ENCODE measurements at places on chromosomes 3 and 15.
A peak's percentile ranks its signal among the peaks of the same experiment; 100 is the strongest.

GRCh38 chr3:120645083-120645845, 36.8 kb downstream of the HGD start:
- DNase-seq: no peak

DNA sequence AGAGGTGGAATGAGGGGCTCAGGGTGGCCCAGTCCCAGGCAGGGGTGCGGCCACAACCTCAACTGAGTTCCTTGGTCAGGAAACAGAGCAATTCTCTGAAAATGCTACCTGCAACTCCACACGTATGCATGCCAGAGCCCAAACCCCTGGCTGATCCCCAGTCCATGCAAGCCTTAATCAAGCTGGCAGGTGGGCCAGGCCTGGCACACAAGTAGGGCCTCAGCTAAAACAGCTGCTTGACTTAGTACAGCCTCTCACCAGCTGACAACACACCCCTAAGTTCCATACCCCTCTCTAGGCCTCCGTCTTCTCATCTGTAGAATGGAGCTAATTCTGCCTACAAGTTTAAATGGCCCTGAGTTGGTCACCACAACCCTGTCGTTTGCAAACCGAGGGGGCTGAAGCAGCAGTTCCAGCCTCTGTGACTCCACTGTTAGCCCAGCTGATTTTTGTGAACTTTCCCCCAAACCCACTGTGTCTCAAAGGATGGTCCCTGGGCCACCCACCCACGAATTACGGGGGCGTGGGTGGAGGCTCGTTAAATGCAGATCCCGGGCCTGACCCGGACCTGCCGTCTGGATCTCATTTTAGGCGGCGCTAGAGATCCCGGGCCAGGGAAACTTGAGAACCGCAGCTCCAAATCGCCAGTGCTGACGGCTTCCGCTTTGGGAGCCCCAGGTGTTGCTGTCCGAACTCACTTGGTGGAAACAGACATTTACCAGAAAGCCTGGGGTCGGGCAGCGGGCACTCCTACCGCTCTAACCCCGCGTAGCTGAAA, 927 bp downstream of the CHDH start:
- DNase-seq: peak; percentile 50

DNA sequence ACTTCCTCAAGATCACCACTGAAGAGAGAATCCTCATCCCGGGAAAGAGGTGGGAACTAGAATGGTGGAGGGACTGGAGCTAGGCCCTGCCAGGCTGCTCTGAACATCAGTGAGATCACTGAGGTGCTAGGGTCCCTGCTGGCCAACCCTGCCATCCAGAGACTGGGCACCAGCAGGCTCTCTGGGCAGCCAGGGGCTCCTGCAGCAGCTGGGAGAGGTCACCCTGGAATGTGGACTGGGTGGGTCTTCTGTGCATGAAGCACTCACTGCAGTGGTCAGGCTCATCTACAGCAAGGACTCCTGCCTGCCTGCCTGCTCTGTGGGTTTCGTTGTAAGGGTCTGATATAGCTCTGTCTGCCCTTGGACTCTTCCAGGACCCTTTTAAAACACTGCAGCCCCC, 24.9 kb downstream of the ALS2CL start:
- no peak for DNase-seq

DNA sequence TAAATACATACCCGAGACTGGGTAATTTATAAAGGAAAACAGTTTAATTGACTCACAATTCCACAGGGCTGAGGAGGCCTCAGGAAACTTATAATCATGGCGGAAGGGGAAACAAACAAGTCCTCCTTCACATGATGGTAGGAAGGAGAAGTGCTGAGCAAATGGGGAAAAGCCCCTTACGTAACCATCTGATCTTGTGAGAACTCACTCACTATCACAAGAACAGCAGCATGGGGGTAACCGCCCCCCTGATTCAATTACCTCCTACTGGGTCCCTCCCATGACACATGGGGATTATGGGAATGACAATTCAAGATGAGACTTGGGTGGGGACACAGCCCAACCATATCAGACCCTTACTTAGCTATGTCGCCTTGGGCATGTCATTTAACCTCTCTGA, 27.7 kb downstream of the SCG3 start:
- no peak for DNase-seq

DNA sequence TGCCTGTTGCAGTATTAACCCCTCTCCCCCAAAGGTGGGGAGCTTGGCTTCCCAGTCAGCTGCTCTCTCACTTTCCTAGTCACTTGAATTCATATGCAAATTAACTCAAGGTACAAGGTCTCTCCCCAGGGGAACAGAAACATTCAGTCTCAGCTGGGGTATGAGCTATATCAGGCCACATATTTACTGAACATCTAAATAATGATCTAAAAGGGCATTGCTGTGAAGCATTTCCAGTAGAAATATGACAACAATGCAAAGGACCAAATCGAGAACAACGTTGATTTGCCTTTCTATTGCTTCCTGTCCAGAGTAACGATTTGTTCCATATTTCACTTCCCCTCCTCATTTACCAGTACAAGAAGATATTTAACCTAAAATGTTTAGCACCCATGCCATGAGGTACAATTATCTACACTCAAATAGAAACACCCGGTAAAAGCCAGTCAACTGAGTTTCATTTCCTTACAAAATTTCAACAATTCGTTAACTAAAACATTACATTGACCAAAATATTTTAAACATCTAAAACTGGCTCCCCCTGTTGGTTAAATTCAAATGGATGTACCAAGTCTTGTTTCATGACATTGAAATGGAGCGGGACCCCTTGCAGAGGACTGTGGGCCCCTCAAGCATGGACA, 36.5 kb upstream of the KLHL6 start:
- no peak for DNase-seq

DNA sequence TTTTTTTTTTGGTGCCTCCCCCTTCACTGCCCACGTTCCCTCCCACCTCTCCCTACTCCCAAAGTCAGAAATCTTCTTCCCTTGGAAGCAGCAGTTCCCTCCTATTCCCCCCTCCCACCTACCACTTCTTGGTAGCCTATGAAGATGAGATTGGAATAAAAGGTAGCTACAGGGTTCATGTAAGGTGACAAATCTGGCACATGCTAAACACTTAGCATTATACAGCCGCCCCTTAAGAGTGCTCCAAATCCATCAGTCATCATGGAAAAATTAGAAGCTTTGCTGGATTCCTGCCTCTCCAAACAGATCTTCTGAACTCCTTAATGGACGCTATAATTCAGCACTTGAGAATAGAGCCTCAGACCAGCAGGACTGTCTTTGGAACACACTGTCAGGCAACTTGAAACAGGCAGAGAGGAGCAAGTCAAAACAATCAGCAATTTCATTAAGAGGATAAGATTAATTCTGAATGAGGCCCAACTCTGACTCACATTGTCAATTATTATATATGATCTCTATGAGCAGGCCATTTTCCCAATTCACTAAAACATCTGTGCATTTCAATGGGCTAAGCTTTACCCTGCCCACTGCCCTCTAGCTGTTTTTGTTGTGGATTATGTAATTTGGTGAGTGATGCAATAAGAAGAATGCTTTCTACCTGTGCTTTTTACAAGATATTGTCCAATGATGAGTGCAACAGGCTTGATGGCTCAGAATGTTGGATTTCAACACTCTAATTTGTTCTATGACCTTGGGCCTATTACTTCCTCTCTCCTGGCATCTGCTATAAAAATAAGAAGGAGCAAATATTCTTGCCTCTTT, 34.6 kb upstream of the SPRED1 start:
- DNase-seq: no peak

DNA sequence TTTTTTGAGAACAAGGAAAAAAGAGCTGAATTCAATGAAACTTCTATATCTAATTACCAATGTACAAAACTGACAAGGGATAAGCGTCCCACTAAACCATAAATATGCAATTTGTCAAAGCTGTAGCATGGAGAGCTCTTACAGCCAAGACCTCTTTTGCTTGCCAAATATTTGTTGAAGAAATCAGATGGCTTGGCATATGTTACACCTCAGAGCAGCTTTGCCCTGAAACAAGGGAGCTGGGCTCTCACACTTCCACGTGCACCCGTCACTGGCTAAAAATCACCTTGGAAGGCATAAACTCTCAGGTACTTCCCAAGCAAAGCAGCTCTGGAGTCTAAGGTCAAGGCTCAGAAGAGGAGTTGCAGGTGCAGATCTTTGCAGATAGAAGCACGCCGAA, 324.7 kb upstream of the SLCO3A1 start:
- no peak for DNase-seq

DNA sequence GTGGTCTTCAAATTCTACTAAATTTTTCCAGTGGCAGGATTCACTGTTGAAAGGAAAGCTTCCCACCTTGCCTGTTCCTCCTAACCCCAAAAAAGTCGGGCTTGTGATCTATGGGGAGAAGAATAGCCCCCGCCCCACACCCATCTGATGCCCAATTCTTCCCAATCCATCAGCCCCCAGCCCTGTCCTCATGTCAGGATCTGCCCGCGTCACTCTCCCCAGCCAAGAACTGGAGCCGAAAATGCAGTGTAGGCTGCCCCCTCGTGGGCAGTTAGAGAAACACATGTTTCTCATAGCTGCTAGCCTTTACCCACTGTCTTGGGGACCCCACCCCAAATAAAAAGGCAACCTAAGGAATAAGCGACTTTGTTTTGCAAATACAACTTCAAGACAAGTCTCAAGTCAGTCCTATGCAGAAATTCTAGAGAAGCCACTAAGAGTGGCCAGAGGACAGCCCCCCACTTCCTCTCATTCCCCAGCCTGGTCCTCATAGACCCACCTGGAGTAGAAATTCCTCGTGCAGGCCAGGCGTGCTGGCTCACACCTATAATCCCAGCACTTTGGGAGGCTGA, 13.0 kb upstream of the CSK start:
- peak; percentile 62 for DNase-seq

DNA sequence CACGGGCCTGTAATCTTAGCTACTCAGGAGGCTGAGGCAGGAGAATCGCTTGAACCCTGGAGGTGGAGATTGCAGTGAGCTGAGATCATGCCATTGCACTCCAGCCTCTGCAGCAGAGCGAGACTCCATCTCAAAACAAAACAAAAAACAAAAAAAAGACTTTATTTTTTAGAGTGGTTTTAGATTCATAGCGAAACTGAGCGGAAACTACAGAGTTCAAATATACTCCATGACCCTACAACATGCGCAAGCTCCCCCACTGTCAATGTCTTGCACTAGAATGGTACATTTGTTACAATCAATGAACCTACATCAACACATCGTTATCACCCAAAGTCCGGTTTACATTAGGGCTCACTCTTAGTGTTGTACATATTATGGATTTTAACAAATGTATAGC, 2.2 kb upstream of the CRTAP start:
- DNase-seq: no peak

GRCh38 chr15:64058279-64058678, 12.0 kb upstream of the DAPK2 start:
- DNase-seq: no peak

- DNase-seq: no peak
These were observed 12.4 kb downstream of the LINGO1 start for GRCh38 chr15:77620297-77620696.

DNA sequence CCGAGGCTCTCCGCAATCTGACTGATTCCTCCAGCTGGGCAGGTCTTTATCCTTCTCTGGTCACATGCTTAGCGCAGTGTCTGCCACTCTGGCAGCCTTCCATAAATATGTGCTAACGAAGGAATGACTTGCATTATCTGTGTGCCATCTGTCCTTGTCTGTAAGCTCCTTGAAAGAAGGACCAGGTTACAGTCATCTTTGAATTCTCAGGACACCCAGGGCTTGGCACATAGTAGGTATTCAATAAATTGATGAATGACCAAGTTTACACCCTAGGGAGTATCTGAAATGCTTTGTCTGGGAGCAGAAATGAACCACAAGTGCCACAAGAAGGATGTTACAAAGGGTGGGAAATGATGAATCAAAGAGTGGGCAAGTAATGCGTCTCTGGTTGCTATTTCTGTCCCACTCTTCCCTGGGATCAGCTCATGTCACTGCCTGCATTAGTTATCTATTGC, 16.5 kb upstream of the FAM3D start:
- DNase-seq: no peak

- DNase-seq: no peak
These were observed 688.2 kb downstream of the SI start for GRCh38 chr3:164390046-164390445.

DNA sequence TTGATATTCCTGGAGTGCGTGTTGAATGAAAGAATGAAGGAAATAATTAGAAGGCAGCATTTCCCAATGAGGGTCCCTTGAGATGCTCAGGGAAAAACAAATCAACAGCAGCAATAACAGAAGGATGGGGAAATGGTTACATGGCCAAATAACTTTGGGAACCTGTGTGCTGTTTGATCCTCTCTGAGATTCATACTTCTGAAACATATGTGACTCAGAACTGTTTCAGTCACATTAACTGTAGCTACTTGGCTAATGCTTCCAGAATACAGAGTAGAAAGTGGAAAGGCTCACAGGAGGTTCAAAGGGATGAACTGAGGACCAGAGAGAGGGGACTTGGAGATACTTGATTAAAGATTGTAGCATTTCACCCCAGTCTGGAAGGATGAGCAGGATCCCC, 258.2 kb downstream of the SLCO3A1 start:
- DNase-seq: no peak

DNA sequence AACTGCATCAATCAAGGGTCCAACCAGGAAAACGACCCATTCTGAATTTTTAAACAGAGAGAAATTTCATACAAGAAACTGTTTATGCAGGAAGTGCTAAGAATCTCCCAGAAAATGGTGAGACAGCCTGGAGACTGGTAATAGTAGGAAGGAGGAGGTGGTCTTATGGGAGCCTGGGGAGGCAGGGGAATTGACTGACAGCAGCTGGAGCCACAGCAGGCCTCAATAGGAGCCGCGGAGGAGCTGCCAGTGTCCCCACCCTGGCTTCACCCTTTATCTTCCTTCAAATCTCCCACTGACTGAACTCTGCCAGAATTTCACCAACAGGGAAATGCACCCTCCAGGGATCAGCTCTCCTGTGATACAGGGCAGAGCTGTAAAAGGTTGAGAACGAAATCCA, 7.5 kb upstream of the C3orf80 start:
- no peak for DNase-seq

DNA sequence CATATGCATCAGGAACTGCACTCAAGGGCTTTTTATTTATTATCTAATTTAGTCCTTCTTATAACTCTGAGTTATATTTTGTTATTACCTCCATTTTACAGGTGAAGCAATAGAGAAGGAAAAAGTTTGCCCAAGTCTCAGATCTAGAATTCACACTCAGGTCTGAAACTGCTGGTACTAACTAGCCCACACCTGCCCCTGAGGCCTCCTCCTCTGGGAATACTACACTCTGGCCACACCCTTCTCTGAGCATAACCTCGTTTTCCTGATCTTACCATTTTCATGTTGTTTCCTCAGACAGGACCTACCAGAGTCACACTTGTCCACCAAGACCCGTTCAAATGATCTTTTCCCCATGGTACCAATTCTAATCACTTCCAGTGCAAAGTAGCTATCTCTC, 94.1 kb upstream of the CHRM5 start:
- no peak for DNase-seq

GRCh38 chr15:95269242-95270183, 1038.2 kb downstream of the MCTP2 start:
- DNase-seq: no peak

DNA sequence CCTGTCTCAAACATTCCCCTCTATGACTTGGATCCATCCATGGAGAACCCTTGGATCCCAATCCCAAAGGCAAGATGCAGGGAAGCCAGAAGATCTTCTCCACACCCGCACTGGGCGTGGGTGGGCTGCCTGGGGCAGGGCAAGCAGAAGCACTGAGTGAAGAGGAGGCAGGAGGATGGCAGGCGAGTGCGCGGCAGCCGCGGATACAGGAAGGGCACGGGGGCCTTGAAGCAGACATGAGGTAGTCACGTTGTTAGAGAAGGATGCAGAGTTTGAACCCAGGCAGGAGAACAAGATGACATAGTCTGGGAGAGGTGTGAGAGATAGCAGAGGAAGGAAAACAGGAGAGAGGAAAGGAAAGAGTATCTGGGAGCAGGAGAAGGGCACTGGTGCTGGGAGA, 5.1 kb upstream of the IGDCC3 start:
- no peak for DNase-seq

GRCh38 chr3:168885028-168885427, 778.5 kb downstream of the MECOM start:
- no peak for DNase-seq

Data from hippocampal formation (tissue), 2 donors.